EH (cell line): ENCODE measurements at places on chromosomes 12 and 14.

GRCh38 chr12:118404876-118405521 lies 28.6 kb downstream of the SUDS3 start:
- DNase-seq = peak; percentile 73

- peak; percentile 86 for DNase-seq
Measured at GRCh38 chr14:24430143-24430681, 458 bp downstream of the KHNYN start.

GRCh38 chr12:93325855-93326254 lies 51.9 kb upstream of the NUDT4 start:
- peak; percentile 90 for DNase-seq

GRCh38 chr12:103691063-103691462 lies 104.0 kb downstream of the STAB2 start:
- DNase-seq = no peak

GRCh38 chr14:93305725-93306418 lies 27.0 kb downstream of the BTBD7 start:
- no peak for DNase-seq

DNA sequence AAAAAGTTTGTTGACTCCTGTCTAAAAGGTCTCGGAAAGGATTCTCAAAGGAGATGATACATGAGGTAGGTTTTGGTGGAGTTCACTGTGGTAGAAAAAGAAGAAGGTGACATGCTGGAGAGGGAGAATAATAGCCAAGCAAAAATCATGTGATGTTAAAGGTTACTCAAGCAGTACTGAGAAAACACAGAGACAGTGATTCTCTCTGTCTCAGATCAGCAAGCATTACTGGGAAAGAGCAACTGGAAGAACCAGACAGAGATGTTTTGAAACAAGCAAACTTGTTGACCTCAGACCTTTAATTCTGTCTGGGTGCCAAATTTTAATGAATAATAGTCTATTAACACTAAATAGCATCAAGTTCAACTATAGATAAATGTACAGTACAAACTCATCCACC lies 183.5 kb upstream of the PLEKHG7 start:
- no peak for DNase-seq

DNA sequence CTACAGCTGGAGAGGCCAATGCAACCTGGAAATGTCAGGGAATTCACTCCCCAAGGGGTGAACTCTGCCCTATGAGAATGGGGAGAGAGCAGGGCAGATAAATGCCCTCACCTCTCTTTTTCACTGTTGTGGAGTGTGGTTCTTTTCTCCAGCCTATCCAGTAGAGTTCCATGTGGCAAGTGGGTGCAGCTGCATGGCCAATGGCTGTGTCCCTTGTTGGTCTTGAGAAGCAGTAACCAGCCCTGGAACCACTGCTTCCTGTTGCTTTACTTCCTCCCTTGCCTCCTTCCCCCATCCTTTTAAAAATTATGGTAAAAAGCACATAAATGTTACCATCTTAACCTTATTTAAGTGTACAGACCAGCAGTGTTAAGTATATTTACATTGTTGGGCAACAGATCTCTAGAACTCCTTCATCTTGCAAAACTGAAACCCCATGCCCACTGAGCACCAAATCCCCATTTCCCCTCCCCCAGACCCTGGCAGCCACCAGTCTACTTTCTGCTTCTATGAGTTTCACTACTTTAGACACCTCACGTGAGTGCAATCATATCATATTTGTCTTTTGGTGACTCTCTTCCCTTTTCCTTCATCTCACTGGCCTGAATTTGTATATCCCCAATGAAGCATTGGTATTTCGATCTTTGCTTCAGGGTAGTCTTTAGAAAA lies 77.0 kb upstream of the GRIP1 start:
- no peak for DNase-seq

- peak; percentile 14 for DNase-seq
Measured at GRCh38 chr12:16020031-16020430, 108.9 kb downstream of the DERA start.

DNA sequence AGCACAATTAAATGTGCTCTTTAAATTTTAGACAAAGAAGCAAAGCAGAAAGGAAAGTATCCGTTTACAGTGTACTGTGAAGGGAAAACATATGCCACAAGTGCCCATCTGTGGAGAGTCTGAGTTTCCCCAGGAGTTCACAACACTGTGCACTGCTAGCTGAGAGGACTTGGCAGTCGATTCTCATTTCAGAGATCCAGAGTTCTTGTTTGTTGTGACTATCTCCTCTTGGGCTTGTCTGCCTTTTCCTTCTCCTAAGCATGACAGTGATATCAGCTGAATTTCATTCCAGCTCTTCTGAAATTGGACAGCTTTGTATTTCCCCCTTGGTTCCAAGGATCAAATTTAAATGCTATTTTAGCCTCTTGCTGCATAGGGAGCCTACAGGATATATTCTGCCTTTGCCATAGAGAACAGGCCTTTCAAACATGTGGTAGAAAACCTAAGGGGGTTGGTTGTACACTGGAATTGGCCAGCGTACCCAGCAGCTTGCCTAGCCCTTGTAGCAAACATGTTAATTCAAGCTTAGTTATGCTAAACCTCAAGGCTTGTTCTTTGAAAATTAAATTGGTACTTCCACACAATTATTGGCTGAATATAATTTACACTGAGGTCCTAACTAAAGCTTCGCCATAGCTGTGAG lies 259.2 kb upstream of the NOVA1 start:
- no peak for DNase-seq

- DNase-seq = no peak
Measured at GRCh38 chr12:114752217-114752616, 68.2 kb upstream of the TBX3 start.

DNA sequence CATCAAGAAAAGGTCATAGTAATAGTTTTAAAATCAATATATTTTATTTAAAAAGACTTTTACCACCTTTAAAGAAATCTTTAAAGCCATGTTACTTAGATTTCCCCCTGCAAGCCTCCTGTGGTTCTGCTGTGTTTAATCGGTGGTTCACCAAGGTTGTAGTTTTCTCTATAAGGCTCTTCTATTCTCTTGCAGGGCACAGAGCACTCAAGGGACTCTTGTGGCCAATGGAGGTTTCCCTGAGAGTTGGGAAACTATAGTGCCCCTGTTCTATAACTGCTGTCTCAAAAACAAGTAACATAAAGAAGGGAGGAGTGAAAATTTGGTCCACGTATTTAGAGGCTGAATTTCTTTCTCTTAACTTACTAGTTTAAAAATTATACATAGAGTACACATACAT lies 25.0 kb downstream of the DACT1 start:
- no peak for DNase-seq

DNA sequence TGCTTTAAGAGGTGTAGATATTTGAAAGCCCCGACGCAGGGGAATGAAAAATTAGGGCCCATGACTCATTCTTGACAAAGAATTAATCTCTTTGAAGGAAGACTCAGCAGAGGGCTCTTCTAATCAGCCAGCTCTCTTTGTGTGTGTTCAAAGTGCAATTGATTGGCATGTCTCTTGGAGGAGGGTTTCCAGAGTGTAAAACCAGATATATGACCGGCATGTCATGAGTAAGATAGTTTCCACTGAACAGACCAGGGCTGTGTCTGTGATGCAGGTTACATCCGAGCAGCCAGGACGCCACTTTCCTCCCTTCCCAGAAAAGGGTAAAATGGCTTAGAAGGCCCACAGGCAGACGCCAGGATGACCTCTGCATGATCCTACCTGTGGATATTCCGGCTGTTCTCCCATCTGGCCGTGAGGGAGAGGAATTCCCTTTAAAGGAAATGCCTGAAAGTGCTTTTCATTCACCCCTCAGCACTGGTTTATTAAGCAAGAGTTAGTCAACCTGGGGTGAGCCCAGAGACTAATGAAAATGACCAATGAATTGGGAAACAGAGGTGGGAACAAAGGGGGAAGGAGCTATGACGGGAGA lies 7.2 kb upstream of the KRT75 start:
- DNase-seq = peak; percentile 56

GRCh38 chr14:39664646-39665045 lies 232.4 kb upstream of the FBXO33 start:
- DNase-seq = no peak
